ENCODE measurements at places on chromosomes 3 and 15.

- DNase-seq: peak; percentile 48
Measured at GRCh38 chr3:56879436-56880215, 77.9 kb upstream of the ARHGEF3 start.

GRCh38 chr3:43768381-43768973 is 77.7 kb downstream of the ABHD5 start:
- no peak for DNase-seq

GRCh38 chr3:147736226-147736625 is 327.1 kb downstream of the ZIC1 start:
- no peak for DNase-seq

DNA sequence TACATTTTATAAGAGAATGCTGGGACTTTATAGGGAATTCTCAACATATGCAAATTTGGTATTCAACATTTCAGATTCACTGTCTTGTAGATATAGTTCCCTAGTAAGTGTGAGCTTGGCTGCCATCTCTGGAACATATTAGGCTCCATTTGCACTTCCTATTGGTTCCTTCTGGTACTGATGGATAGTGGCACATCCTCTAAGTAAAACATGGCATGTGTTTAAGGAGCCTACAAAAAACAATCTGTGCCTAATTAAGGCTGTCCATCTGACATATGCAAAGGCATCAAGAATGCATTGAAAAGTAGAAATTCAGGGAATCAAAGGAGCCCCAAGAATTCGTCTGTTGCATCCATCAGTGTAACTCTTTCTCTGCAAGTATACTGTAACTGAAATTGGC is 344.1 kb downstream of the UNC13C start:
- DNase-seq: no peak

DNA sequence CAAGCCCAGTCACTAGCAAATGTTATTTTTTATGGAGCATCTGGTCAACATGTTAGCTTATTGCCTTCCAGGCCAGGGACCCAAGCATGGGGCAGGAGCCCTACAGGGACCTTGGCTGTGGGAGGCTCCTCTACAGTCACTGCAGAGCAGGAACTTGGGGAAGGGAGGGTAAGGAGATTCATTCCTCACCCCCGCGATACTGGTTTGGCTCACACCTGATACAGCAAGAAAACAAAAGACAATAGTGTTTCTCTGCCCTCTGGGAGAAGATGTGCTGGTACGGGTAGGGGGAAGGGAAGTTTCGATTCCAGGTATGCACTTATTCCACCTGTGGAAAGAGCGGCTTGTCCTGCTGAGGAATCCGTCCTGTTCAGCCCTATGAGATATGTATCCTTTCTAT is 77.6 kb downstream of the SLC12A8 start:
- no peak for DNase-seq

DNA sequence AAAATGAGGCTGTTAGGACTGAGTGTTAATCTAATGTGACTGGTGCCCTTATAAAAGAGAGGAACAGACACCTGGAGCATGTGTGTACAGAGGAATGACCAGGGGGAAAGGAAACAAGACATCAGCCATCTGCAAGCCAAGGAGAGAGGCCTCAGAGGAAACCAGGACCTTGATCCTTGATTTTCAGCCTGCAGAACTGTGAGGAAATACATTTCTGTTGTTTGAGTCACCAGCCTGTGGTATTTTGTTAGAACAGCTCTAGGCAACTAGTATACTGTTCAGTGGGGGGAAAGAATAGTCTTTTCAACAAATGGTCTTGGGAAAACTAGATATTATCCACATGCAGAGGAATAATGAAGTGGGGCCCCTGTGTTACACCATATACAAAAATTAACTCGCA is 80.6 kb downstream of the CCR1 start:
- peak; percentile 91 for DNase-seq

DNA sequence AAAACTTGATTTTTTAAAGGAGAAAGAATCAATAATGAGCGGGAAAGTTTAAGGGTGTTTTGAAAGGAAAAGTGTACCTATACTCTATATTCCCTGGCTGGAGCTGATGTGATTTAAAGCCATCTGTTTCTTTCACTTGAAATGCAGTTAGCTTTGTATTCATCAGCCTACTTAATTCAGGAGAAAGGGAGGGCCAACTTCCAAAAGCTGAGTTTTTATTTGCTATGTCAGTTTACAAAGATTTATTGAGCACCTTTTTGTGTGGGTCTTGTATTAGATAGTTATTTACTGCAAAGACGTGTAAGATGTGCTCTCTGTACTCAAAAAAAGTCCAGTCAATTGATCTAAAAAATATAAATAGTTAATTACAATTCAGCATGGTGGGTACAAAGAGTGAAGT is 176.2 kb upstream of the GOLIM4 start:
- no peak for DNase-seq

DNA sequence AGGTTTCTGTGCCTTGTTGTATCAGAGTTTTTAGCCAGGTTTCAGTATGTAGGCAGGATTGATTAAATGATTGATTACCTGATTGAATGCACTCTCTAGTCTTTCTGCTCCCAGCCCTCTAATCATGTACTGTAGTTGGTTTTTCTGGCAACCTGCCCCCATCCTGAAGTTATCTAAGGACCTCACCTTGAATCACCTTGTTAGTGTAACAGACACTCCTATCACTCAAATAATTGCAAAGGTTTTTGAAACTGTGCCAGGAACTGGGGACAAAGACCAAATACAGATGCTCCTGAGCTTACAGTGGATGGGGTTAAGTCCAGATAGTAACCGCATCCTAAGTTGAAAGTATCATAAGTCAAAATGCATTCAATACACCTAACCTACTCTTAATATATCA is 141.5 kb upstream of the EIF1B start:
- DNase-seq: no peak

- no peak for DNase-seq
Measured at GRCh38 chr3:6551165-6551564, 309.8 kb upstream of the GRM7 start.

DNA sequence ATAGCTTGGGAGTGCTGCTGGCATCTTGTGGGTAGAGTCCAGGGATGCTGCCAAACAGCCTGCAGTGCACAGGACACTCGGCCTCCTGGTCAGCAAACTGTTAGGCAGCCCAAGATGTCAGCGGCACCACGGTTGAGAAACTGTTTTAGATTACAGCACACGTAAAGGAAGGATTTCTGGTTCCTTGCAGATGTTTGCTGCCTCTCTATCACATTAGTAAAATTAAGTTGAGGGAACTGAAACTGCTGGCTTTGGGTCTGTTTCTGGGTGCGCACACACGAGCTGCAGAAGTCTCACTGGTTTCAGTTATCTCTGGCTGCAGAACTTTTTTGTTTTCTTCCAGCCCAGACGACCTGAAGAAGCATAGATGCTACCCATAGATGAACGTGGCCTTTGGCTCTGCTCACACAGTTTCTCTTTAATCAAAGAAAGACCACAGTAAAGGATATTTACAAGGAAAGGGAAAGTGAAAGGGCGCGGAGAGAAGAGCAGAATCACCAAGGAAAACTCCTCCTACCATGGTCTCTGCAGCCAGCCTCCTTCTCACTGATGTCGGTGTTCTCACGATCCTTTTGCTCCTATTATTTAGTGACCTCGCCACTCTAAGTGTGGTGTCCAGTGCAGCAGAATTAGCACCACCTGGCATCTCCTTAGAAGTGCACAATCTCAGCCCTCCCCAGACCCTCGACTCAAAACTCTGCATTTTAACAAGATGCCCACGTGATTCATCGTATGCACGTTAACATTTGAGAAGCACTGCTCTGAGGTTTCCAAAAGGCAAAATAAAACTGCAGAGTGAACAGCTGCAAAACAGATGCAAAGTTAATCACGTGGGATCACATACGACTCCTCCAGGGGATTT is 50.6 kb upstream of the AKAP13 start:
- peak; percentile 42 for DNase-seq

- peak; percentile 50 for DNase-seq
Measured at GRCh38 chr3:58307639-58308215, 1.4 kb downstream of the HTD2 start.

GRCh38 chr15:58201516-58201915 is 63.3 kb downstream of the AQP9 start:
- DNase-seq: peak; percentile 44

DNA sequence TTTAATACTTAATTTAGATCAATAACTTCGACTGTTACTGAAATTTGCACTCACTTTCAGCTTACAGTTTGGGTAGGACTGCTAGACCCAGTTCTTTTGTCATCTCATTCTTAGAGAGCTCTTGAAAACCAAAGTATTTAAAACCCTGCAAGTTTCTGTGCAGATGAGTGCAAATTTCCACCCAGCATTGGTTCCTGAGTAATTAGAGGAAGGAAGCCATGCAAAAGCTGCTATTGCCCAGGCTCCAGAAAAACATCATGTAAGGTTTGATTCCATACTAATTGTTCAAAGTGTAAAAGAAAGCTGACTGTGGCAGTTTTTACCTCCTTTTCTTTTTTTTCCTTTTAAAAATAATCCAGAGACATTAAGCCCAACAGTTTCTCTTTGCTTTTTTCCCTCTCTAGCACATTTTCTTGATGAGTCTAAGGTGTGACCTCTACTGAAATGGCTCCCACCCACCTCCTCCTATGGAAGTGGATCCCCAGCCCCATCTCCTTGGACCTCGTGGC is 30.3 kb downstream of the ABHD2 start:
- DNase-seq: no peak

GRCh38 chr3:130826516-130827182 is 67.2 kb upstream of the ATP2C1 start:
- no peak for DNase-seq

GRCh38 chr3:72950372-72950771 is 46.2 kb upstream of the PPP4R2 start:
- no peak for DNase-seq

DNA sequence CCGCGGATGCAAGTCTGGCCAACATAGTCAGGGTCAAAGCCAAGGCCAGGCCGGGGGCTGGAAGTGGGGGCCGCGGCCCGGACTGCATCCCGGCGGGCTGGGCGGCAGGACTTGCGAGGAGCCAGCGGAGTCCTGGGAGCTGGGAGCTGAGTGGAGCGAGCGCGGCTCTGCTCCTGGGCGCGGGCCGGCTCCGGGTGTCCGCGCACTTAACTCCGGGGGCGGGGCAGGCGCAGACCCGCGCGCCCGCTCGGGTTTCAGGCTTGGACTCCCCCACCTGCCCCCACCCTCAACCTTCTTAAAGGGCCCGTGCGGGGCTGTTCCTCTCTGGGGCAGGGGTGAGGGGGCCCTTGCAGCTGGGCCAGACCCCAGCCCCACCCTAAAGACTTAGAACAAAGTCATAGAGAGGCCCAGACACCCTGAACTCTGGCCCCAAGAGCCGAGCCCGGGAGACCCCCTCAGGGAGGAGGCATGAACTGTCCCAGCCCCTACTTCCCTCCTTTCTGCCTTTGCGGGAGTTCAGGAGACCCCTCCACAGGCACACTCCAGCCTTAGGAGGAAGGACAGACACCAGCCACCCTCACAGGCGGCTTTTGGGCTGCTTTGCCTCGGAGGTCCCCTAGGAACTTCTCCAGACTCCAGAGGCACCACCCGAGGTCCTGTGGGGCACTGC is at the start of gene CSPG4:
TSS of gene CSPG4 (minus strand) at position 181 of the 670 bp plus-strand sequence. CDS start at position 88, 93 bp downstream.
- peak; percentile 68 for DNase-seq

GRCh38 chr15:44763187-44763586 is 26.9 kb downstream of the TRIM69 start:
- no peak for DNase-seq

DNA sequence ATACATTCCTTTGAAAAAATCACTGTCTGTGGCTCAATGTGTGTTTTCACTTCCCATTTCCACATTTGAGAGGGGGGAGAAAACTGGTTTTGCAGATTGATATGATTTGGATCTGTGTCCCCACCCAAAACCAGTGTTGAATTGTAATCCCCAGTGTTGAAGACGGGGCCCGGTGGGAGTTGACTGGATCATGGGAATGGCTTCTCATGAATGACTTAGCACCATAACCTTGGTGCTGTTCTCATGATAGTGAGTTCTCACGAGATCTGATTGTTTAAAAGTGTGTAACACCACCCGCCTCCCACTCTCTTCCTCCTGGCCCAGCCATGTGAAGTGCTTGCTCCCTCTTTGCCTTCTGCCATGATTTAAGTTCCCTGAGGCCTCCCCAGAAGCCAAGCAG is 16.1 kb downstream of the TMEM207 start:
- DNase-seq: no peak

DNA sequence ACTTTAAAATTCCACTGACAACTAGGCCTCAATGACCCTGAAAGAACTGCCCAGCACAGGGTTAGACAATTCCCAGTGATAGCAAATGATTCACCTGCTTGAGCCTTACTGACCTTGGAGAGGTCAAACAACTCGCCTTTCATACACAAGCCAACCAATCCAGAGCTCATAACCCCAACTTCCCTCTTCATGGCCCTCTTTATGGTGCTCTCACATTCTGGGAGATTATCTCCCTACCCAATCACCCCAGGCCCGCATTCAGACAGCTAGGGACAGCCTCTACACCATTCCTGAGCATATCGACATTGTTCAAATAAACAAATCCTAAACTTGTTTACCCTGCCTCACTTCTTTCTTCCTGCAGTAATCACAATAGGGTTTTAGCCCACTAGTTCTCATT is 32.2 kb upstream of the COLQ start:
- no peak for DNase-seq

DNA sequence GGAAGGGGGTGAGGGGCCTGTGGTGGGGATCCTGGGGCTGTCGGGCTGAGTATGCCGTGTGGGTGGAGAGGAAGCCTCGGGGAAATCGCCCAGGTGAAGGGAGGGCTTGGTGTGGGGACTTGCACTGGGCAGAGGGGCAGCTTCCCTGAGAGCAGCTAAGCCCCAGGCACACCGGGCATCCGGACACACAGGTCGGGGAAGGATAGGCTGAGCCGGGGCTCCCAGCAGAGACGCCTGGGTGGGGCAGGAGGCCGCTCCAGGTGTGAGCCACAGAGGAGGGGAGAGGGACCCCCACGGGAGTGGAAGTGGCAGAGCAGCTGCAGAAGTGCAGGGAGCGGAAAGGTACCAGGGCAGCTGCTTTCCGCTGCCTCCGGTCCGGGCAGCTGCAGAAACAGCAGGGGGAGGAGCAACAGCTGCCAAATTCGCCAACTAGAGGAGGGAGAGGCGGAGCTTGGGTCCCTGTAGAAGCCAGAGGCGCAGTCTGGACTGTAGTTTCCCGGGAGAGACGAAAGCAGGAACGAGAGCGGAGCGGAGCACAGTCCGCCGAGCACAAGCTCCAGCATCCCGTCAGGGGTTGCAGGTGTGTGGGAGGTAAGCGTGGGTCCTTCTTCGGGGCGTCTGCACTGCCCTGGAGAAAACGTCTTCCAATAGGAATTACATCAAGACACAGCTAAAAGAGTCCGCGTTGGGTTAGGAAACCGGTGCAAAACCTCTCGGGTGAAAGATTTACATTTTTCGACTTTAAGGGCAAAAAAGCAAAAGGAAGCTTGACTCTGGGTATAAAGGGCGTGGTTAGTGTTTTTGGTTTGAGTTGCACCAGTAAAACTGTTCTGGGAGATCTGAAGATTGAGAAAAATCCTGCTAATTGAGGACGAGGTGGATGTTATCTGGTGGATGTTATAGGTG is at the start of gene SERPINI1:
TSS of gene SERPINI1 (plus strand) at position 489 of the 906 bp plus-strand sequence. CDS start 53,408 bp downstream, outside the sequence.
- DNase-seq: peak; percentile 85

- no peak for DNase-seq
Measured at GRCh38 chr15:29542994-29543393, 273.4 kb upstream of the NSMCE3 start.
